ENCODE measurements at places on chromosomes 11 and 22.

DNA sequence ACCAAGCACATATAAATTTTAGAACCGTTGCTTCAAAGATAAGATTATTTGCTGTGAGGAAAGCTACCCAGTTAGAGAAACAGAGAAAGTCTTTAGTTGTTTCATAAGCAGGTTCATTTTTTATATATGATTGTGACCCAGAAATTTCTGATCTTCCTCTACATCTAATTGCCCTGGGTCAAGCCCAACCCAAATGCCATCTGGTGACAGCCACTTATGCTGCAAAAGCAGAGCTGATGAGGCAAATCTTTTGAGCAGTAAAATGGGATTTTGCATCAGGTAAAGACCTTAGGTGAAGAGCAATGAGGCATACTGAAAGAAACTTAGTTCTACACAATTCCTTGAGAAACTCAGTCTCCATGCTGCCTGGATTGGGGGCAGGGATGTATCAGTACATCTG lies 28.0 kb downstream of the SYT9 start:
- no peak for DNase-seq

DNA sequence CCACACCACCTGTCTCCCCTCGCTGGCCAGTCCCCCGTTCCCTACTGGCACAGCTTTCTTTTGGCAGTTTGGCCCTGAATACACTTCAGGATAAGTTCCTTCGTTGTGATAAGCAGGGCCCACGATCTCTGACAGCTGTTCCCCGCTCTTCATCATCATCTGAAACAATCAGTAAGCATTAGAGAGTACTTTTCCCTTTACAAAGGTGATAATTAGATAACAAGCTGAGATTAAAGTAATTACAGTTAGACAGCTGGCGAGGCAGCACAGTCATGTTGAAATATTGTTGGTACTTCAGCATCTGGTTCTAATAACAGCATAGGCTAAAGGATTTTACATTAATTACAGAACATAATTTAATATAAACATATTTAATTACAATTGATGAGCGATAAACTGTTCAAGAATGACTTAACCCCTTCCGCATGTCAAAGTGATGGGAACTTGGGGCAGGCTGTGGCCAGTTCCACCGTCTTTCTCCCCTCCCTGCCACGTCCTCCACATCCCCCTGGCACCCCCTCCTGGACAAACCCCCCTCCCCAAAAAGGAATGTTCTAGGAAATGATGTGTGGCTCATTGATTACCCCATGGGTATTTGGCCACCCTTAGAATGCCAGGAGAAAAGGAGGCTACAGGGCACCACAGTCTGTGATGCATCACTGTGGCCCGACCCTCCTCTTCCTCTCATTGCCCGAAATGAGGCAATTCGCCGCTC lies 134.9 kb downstream of the RCN1 start:
- DNase-seq: no peak

DNA sequence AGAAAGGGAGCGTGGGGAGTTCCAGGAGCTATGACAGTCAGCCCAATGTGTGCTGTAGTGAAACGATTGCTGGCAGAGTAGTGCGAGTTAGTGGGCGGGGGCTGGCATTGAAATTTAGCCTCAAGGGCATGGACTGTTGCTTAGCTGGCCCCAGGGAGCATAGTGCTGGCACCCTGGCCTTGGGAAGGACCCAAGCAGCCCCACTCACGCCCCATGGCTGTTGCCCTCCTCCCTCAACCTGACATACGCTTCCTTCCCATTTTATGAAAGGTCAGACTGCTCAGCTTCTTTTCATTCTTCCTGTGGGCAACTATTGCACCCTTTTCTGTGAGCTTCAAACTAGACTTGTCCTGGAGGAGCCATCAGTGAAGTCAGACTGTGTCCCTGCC lies 52.0 kb upstream of the SUSD2 start:
- no peak for DNase-seq

DNA sequence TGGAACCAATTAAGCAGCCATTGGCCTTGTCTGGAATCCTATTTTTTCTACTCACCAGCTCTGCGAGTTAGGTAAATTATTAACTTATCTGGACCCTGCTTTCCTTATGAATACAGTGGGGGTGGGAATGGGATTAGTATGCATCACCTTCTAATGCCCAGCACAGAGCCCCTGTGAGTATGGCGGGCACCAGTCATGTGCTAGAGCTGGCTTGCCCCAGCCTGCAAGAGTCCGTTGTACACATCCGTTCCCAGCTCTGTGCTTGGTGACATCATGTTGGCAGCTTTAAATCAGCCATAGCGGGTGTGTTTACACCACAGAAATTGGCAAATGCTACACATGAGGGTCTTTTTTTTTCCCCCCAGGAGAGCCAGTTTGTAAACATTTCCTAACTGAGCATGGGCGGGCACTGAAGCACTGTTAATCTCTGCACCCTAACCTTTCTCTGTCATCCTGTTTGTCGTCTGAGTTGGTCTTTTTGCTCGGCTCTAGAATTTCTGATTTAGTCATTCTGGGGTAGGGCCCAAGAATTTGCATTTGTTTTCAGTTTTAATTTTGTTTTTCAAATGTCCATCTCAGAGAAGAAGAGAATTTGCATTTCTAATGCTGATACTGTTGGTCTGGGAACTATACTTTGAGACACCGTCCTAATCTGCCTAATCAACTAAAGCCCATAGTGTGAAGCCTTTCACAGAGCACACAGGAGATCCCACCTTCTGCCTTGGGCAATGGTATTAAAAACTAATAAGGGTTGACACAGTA lies 130.3 kb upstream of the TBCEL start:
- DNase-seq: no peak

DNA sequence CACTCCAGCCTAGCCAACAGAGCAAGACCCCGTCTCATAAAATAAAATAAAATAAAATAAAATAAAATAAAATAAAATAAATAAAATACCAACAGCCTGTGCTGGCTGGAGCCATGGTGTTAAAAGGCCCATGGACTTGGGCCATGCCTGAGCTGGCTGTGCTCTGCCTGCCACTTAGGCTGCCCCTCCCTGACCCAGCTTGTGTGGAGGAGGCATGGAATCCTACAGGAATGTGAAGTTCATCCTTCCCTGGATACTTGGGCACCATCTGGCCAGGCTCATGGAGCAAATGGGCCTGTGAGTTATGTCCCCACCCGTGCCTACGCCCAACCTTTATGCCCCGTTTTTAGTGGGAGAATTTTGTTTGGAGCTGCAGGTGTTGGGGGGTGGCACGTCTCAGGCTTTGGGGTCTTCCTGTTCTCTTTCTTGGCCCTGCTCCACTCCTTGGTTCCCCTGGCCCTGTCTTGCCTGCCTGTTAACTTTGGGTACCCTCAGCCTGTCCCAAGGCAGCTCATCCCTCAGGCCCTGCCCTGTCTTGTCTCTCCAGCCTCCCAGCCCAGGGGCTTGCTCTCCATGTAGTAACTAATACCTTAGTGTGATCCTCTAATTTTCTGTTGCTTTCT lies 51.3 kb downstream of the BCR start:
- no peak for DNase-seq
